Fibroblast of skin of right quadriceps (primary cell): ENCODE measurements at places on chromosomes 12 and 14.

DNA sequence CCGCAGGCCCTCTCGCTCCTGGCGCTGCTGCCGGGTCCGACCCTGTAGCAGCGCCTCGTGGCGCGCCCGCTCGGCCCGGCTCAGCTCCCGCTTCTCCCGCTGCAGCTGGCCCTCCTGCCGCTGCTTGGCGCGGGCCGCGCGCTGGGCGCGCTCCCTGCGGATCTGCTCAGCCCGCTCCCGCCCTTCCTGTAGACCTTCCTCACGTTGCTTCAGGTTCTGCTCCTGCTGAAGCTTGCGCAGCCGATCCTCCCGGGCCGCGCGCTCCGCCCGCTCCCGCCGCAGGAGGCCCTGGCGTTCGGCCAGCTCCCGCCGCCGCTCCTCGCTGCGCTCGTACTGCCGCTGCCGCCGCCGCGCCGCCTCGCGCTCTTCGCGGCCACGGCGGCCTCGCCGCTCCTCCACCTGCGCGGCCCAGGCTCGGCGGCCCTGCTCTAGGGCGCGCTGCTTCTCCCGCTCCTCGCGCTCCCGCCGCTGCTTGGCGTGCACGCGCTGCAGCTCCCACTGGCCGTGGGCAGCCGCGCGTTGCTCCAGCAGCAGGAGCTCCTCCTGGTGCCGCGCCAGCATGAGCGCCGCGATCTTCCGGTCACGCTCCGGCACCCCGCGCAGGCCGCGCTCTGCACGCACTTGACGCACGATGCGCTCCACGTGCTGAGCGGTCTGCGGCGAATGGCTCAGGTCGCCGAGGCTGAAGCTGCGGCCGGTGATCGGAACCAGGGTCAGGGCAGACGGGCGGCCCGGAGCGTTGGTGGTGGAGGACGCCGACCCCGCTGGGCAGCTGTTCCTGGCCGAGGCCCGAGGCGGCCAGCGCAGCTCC, 2.4 kb downstream of the CCDC177 start:
- peak; percentile 20 for DNase-seq

DNA sequence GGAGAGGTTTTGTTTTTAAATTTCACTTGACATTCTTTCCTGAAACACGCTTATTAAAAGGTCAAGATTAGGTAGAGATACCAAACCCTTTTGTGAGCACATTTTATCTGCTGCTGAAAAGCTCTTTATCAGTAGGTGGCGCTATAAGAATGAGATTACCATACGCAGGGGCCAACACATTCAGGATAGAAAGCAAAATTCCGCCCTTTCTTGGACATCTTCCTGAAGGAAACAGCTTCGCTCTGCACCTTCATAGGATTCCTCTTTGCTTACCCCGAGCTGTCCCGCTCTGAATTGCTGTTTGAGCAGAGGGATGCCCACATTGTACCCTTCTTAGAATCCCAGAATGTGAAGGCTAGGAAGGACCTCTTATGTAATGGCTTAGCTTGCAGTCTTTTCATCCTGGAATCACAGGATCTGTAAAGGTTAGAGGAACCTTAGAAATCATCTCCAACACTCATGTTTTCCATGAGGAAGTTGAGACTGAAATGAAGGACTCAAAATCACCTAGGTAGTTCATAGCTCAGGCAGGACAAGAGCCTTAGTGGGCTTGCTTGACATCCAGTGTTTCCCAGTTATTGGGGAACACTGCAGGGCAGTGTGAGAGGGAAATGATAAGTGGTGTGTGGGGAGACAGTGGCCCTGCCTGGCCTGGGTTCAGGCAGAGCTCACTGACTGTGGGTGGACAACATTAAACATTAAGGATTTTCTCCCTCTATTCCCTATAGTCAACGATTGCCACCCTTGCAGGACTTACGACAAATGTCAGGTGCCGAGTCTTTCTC, 38.7 kb upstream of the CRY1 start:
- DNase-seq, result peak; percentile 58

DNA sequence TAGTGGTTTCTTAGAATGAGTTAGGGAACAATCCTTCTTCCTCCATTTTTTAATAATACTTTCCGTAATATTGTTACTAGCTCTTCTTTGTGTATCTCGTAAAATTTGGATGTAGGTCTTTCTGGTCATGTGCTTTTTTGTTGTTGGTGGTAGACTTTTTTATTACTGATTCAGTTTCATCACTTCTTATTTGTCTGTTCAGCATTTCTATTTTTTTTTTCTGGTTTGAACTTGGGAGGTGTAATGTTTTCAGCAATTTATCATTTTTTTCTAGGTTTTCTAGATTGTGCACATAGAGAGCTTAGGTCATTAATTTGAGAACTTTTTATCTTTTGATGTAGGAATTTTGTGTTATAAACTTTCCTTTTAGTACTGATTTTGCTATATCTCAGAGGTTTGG, 1299.9 kb downstream of the FSCB start:
- DNase-seq, result no peak

DNA sequence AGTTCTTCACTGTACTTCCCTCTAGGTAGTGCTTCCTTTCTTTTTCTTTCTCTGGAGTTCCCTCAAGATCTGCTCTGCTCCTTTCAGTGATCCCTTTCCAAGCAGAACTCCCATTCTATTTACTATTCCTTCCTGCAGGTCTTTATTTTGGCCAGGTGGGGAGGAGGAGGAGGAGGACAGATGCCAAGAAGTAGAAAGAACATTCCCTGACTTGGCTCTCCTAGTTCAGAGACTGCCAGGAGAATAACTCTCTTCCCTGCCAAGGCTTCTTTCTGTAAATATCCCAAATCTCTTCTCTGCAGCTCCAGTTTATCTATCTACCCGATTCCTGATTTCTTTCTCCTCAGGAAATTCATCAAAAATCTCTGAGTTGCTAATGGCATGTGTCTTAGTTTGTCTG, 229.6 kb upstream of the TMEM260 start:
- no peak for DNase-seq

DNA sequence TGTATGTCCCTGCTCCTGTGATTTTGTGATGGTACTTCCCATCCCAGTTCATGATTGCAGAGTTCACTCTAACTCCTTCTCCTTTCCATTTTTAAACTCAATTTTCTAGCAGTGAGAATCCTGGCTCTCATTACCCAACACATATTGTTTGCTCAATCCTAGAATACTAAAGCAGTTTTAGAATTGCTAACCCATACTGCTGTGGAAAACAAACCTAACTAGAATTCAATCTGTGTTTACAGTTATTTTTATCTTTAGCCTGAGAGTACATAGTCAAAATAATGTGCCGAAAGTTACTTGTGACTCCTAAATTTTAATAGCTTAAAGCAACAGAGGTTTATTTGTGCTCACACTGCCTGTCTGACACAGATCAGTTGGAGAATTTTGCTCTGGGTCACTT, 508.0 kb downstream of the AACS start:
- no peak for DNase-seq

GRCh38 chr12:112906712-112907414, at the start of gene OAS1:
OAS1 (plus strand) TSS chr12:112906962; CDS start chr12:112907040, 78 bp downstream.
- no peak for DNase-seq

GRCh38 chr12:41681898-41682297, 462.8 kb downstream of the GXYLT1 start:
- no peak for DNase-seq

DNA sequence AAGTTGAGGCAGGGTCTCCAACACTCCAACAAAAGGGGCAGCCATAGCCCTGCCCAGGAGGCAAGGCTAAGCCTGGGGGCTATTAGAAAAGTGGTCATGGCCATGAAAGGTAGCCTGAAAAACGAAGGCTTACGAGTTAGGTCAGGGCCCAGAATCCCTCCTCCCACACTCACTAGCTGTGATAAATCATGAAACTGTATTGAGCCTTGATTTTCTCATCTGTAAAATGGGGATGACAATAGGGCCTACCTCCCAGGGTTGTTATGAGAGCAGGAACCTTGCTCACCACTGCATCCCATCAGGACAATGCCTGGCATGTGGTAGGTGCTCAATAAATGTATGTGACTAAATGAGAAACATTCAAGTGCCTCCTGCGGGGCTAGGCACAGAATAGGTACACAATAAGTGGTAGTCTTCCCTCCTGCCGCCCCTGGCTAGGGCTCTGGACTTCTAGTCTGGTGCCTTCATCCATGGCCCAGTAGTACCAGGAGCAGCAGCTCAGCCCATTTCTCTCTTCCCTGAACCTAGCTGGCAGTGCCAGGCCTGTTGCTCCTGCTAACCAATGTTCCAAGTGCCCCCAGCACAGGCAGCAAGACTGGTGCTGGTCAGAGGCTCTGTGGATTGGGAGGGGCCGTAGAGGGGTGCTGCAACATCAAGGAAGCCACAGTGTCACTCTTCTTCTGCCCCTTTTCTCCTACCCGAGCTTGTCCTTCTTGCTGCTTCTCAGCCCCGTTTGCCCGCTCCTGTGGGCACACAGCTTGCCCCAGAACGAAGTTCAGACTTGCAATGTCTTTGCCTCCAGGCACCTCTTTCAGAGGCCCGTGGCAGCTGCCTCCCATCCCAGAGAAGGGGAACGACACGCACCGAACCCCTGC, 7.8 kb downstream of the PGF start:
- DNase-seq, result no peak

DNA sequence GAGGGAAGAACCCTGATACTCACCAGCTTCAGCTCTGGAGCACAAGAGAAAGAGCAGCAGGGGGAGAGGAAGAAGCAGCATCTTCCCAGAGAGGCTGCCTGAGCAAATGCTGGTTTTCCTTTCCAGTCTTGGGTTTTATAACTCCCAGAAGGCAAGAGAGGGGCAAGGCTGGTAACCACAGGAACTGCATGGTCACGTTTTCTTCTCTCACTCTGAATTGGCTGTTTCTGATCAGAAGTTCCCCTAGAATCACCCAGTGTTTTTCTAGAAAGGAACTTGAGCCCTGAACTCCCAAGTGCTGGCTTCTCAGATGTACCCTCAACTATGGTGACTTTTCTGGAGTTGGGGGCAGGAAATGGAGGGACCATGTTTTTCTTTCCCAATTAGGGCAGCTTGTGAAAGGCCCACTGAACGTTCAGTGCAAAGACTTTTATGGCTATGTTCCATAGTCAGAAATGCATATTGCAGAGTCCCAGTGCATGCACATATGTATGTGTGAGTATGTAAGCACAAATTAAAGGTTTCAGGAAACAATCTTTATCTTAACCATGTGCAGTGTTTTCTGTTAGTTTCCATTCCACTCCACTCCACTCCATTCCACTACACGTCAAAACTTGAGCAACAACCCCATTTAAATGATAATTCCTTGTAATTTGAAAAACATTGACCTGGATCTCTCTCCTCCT, at the start of gene CMA1:
TSS of gene CMA1 (minus strand) at position 111 of the 686 bp plus-strand sequence. CDS start at position 81, 30 bp downstream.
- no peak for DNase-seq

DNA sequence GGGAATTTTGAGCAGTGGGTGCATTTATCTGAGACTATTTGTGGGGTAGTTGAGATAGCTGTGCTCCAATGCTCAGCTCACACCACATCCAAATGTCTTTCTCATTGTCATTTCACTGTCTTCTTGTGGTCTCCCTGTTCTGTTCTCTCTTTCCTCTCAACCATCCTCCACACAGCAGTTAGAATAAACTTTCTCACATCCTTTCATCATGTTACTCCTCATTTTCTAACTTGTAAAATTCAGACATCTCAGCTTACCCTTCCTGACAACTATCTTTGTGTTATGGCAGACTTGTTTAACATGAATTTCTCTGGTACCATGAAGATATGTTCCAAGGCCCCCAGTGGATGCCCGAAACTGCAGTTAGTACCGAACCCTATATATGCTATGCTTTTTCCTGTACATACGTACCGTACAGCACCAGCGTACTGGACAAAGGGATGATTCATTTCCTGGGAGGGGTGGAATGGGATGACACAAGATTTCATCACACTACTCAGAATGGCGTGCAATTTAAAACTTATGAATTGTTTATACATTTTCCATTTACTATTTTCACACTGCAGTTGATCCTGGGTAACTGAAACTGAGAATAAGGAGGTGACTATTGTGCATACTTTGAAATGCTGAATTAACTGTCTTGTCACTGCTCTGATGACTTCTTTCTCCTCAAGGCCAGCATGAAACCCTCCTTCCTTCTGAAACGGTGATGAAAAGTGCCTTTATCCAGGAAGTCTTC, 177.1 kb upstream of the SLC38A2 start:
- DNase-seq, result peak; percentile 96

GRCh38 chr14:56796259-56796658, 14.0 kb downstream of the OTX2 start:
- no peak for DNase-seq

DNA sequence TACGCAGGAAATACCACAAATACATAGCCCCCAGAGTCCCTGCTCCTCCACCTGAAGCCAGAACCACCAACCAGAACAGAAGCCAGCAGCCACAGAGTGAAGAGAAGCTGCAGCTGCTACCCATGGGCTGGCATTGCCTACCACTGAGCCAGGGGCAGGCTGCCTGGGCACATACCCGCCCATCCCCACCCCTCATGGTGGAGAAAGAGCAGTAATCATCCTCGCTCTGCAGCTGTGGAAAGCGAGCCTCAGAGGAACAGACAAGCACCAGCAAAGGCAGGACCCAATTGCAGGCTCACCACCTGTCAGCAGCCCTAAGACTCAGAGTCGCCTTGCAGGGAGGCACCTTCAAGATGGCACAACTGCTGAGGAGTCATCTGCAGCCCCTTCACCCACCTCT, 11.2 kb upstream of the CD9 start:
- DNase-seq, result no peak

GRCh38 chr14:38605193-38606114, 349.6 kb upstream of the CLEC14A start:
- no peak for DNase-seq

- no peak for DNase-seq
Observed at GRCh38 chr12:86349196-86349595, 93.0 kb upstream of the MGAT4C start.

- DNase-seq, result peak; percentile 24
Observed at GRCh38 chr12:84135586-84136279, 776.9 kb downstream of the SLC6A15 start.

DNA sequence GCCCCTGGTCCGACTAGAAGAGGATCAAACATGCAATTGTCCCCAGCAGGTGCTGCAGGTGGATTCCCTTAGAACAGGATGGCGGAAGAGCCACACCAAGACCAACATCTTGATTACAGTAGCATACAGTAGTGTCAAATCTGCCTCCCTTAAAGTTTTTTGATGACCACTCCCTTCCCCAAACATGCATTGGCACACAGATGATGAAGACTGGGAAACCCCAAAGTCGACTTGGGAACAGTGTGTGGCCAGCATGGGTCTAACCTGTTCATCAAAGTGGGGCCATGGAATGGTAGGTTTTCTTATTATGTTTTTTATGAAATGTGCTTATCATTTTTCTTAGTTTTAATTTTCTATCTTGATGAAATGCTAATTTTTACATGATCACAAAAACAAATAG, 8.8 kb downstream of the PLXNC1 start:
- no peak for DNase-seq
